ENCODE measurements at places on chromosomes 3 and 15.

GRCh38 chr3:58049143-58049785, 41.0 kb downstream of the FLNB start:
- H3K27me3 ChIP-seq = no peaks in the 10 kb centered on the region
- H3K36me3 ChIP-seq = no peaks in the 10 kb centered on the region
- DNase-seq = no peak
- H3K4me1 ChIP-seq = peaks cover 96% of the 10 kb centered on the region
- H3K4me3 ChIP-seq = no peak overlapping the region
- H3K27ac ChIP-seq = peak overlapping the region; percentile 76

- no peak overlapping the region for H3K27ac ChIP-seq
- H3K27me3 ChIP-seq = no peaks in the 10 kb centered on the region
- no peaks in the 10 kb centered on the region for H3K36me3 ChIP-seq
- DNase-seq = peak; percentile 95
Observed at GRCh38 chr3:141460097-141460704, 26.6 kb upstream of the RASA2 start.

DNA sequence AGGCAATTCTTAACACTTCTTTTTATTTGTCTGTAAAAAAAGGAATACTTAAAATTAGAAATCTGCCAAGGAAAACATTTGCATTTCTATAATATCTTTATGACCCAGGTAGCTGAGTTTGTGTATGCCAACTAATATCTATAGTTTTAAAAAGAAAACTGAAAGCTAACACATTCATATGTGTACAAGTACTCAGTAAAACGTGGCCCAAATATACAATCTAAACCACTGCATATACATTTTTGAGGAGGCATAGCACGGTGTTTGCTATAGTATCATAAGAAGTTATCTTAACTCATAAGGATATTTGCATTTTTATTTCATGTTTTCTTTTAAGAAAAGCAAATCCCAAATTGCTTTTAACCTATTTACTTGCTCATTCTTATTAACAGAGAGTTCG, 172.7 kb downstream of the ZBTB20 start:
- H3K27ac ChIP-seq = no peak overlapping the region
- no peaks in the 10 kb centered on the region for H3K4me1 ChIP-seq
- no peak for DNase-seq

GRCh38 chr15:38061856-38062649, 127.6 kb downstream of the TMCO5A start:
- H3K27me3 ChIP-seq = no peaks in the 10 kb centered on the region
- no peak overlapping the region for H3K4me3 ChIP-seq
- no peak overlapping the region for H3K27ac ChIP-seq
- no peaks in the 10 kb centered on the region for H3K4me1 ChIP-seq
- DNase-seq = no peak
